ENCODE measurements at places on chromosomes 13 and 19.

DNA sequence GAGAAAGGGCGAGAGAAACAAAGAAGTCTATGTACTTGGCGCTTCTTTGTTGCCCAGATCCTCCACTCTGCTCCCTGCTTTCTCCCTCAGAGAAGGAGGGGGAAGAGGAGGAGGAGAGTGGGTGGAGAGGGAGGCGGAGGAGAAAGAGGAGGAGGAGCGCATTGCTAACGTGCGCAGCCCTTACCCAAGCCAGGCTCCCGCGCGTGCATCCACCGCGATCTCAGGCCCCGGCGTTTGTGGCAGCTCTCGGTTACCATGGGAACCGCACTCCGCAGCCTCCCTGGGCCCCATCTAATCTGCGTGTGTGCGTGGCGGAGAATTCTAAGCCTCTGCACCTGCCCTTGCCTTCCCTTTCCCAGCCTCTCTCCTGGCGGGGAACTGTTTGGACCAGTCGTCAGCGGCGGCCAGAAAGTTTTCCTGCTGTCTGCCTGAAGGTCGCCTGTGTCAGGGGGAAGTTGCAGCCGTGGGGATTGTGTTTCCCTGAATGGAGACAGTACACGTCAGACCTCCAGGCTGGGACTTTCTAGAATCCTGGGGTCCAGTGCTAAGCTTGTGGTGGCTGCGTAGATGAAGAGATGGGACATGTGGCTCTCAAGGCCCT lies at the start of gene ERICH6B:
TSS of gene ERICH6B (minus strand) at position 239 of the 601 bp plus-strand sequence. CDS start 18,734 bp downstream, outside the sequence.
- no peak for DNase-seq

- peak; percentile 29 for DNase-seq
Observed at GRCh38 chr19:7953060-7953459, 9.6 kb upstream of the TIMM44 start.

GRCh38 chr19:7657131-7657751 lies 11.6 kb upstream of the RETN start:
- DNase-seq: no peak

GRCh38 chr19:29401712-29402421 lies 123.9 kb upstream of the VSTM2B start:
- no peak for DNase-seq

GRCh38 chr19:43726736-43727592 lies 11.1 kb downstream of the IRGC start:
- DNase-seq: no peak

- no peak for DNase-seq
Observed at GRCh38 chr19:485583-486236, 10.6 kb upstream of the MADCAM1 start.

- DNase-seq: no peak
Observed at GRCh38 chr13:44040070-44040817, 160.5 kb downstream of the LACC1 start.

- no peak for DNase-seq
Observed at GRCh38 chr13:49776871-49777270, 15.6 kb downstream of the KPNA3 start.

GRCh38 chr19:30375553-30376031 lies 3.4 kb downstream of the ZNF536 start:
- DNase-seq: no peak
